ENCODE measurements at places on chromosomes 11 and 22.

- H3K4me1 ChIP-seq = peaks cover 49% of the 10 kb centered on the region
- H3K36me3 ChIP-seq = peaks cover 2% of the 10 kb centered on the region
- no peak for DNase-seq
These were observed 66.9 kb downstream of the RBFOX2 start for GRCh38 chr22:35961480-35962295.

- peak overlapping the region; percentile 97 for H3K4me3 ChIP-seq
- peak overlapping the region; percentile 97 for H3K27ac ChIP-seq
- H3K36me3 ChIP-seq = no peaks in the 10 kb centered on the region
- H3K4me1 ChIP-seq = peaks cover 63% of the 10 kb centered on the region
These were observed 2.5 kb downstream of the MAML2 start for GRCh38 chr11:96340555-96340885.

GRCh38 chr22:49112176-49112575 lies 715.5 kb downstream of the BRD1 start:
- peaks cover 17% of the 10 kb centered on the region for H3K27me3 ChIP-seq
- no peak overlapping the region for H3K27ac ChIP-seq
- peaks cover 3% of the 10 kb centered on the region for H3K4me1 ChIP-seq
- H3K4me3 ChIP-seq = no peak overlapping the region
- DNase-seq = no peak

- no peak overlapping the region for H3K27ac ChIP-seq
- H3K4me3 ChIP-seq = no peak overlapping the region
- no peaks in the 10 kb centered on the region for H3K27me3 ChIP-seq
- H3K36me3 ChIP-seq = peaks cover 10% of the 10 kb centered on the region
- DNase-seq = no peak
These were observed 12.2 kb downstream of the BCR start for GRCh38 chr22:23192558-23192957.

All from mesothelial cell of epicardium (in vitro differentiated cells).